ENCODE measurements at places on chromosomes 4 and X.

GRCh38 chr4:76958891-76959290 lies 9.3 kb downstream of the SEPTIN11 start:
- no peak for DNase-seq

DNA sequence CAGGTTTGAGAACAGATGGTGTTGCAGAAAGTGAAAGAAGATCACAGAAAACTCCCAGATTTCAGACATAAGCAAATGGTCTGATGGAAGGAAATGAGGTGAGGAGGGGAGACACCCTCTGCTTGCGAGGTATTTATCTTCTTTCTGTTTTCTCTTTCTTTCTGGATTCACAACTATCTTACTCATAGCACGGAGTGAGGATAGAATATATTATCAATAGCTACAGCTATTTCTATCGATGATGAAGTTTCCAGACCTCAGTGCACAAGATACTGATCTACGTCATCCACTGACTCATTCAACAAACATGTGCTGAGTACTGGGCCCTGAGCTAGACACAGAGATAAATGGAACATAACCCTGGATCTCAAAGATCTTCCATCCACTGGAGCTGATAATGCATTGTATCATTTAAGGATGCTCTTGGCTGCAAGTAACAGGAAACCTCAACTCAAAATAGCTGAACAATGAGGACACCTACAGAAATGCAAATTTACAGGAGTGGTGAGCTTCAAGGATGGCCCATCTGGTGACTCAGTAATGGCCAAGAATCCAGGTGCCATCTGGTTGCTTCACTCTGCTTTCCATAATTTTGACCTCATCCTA lies 21.2 kb downstream of the SLC2A9 start:
- DNase-seq = no peak

DNA sequence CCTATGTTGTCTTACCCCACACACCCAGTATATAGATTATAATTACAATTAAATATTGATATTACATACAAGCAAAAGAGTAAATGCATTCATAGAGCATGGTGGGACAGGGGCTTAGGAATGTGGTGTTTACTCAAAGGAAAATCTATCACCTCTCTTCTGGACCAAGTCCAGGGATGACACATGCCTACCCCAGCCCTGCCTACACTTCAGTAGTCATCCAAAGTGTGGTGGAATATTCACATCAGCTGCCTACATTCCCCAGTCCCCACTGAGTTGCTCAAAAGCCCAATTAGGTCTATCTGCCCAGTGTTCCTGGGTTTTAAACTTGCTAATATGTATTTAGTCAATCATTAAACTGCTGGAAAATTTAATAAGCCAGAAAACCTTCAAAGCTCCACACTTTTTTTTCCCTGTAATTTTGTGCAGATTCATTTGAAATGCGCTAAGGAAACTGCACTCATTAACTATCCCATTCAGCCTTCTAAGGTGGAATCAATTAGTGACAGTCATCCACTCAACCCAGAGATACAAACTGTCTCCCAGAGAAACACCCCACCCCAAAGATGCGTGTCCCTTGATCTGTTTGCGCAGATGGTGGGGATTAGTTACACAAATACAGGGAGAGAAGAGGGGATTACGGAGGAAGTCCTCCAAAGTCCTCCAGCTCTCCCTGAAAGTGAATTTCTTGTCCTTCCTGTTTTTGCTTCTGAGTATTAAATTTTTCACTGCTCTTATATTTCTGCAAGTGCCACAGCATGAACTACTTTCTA lies 91.7 kb upstream of the KDR start:
- DNase-seq = no peak

- no peak for DNase-seq
These were observed 163.6 kb upstream of the KLF3 start for GRCh38 chr4:38500433-38500832.

DNA sequence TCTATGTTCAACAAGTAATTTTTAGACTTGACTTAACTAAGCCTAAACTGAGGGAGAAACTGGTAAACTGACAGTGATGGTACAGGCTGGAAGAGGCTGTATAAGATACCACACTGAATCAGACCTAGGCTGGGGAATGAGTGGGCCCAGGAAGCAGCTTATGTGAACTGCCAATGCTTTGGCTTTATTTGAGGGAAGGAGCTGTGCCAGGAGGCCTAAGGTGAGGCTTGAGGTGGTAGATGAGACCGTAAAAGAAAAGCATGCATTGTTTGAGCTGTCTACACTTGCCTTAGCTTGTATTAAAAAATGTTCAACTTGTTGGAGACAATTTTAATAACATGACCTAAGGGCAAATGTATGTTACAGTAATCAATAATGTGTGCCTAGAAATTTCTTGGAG lies 96.2 kb downstream of the RS1 start:
- DNase-seq = no peak
